ENCODE measurements at places on chromosomes 4 and X.

GRCh38 chr4:3307060-3307459, 14.2 kb downstream of the RGS12 start:
- DNase-seq, result no peak

GRCh38 chr4:41124916-41125548, 89.3 kb downstream of the APBB2 start:
- no peak for DNase-seq

DNA sequence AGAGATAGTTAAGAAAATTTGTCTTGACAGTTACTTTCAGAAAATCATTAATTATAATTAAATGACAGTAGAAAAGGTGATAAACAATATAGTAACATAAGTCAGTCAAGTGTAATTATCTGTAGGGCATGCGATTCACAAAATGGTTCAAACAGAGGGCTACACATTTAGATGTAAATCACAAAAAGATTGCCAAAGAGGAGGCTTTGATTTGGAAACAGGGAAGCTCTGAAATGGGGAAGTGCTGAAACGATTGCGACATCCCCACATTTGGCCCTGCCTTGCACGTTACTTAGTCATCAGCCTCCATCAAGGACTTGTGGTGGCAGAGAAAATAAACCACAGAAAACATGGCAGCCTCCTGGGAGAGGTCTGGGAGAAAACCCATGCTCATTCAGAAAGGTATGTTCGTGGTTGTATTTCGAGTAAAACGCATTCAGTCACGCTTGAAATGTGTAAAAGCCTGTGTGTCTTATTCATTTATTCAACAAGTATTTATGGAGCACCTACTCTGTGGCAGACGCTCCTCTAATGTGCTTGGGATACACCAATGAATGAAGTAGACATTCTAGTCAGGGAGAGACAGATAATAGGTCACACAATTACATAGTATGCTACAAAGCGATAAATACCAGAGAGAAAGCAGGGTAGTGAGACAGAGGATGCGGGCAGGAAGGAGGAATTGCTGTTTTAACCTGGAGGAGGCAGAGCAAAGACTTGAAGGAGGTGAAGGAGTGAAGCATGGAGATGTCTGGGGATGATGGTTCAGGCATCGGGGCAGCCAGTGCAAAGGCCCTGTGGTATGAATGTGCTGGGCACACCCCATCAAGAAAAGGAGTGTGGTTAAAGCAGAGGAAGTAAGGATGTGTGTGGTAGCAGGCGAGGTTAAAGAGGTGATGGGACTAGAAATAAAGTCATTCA, 7.8 kb downstream of the RBM47 start:
- DNase-seq, result peak; percentile 43

GRCh38 chrX:17549107-17549651, 174.2 kb downstream of the NHS start:
- DNase-seq, result no peak

GRCh38 chrX:100341142-100341510, 68.9 kb downstream of the PCDH19 start:
- no peak for DNase-seq

GRCh38 chrX:3175659-3176438, 134.6 kb downstream of the ARSF start:
- no peak for DNase-seq

DNA sequence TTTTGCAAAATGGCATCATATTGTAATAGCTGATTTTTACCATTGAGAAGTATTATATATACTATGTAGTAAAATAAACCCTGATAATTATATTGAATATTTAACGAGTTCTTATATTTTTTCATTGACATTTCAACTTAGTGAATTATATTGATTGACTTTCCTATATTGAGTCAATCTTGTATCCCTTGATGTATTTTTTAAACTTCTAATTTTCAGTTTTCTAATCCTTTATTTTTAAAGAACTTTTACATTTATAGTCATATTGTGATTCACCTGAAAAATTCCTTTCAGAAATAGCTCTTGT, 54.4 kb downstream of the CXCL1 start:
- DNase-seq, result no peak

- no peak for DNase-seq
These were observed 162.8 kb downstream of the GABRB1 start for GRCh38 chr4:47194036-47194737.

- DNase-seq, result no peak
These were observed 174.6 kb downstream of the COL25A1 start for GRCh38 chr4:109127866-109128265.

- no peak for DNase-seq
These were observed 111.5 kb upstream of the PTCHD1 start for GRCh38 chrX:23223169-23223568.

DNA sequence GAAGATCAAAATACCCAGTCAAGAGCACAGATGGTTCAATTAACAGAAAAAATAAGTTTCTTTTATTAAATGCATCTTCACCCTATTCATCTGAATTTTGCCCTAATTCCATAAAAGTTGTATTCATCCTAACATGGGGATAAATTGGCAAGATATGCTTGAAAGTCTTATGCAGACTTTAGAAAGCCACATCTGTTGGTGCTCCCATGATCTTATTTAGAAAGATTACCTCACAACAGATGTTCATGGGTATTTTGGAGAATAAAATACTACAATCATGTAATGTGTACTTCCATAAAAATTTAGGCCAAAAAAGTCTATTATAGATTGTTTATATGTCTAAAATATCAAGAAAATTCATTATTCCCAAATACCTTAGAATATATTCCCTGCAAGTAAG, 510.3 kb downstream of the TECRL start:
- no peak for DNase-seq

DNA sequence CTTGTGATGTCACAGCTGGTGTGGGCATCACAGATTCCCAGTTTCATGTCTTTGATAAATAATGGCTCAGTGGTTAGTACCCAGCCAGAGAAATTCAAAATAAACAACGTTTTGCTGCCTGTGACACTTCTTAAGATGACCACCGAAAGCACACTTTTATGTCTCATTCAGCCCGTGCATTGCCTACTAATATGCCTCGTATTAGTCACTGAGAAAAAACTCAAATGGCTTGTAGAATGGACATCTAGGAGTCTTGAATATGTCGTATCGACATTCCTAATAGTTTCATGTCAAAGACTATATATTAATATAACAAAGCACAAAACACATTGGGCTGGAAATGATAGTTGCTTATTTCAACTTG, 103.9 kb upstream of the FAT1 start:
- no peak for DNase-seq

GRCh38 chr4:8274765-8275547, 5.4 kb downstream of the HTRA3 start:
- DNase-seq, result no peak

- no peak for DNase-seq
These were observed 131.2 kb downstream of the SCFD2 start for GRCh38 chr4:53234669-53235068.

DNA sequence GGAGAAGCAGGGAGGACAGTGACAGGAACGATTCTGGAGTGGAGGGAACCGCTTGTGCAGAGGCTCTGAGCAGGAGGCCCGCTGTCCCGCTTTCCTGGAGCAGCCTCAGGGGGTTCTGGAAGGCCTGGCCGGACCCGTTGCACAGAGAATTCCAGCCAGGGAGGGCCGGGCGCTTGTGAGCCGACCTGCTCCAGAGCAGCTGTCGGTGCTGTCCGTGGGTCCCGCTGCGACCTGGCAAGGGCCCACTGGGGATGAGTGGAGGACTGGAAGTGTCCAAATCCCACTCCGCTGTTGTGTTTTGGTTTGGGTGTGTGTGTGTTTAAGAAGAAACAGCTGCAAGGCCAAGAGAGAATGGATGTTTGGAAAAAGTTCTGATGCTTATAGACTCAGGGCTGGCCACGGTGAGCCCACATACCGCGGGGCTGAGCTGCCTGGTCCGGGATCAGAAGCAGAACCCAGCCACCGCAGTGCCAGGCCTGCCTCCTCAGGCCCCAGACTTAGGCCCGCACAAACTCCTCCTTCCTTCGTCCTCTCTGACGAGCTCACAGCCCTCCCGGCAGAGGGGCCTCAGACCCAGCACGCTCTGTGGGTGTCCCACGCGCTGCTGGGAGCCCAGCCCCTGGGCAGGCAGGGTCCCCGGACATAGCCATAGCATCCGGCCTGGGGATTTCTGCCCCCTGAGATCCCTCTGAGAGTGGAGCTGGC, 73.9 kb downstream of the HTRA3 start:
- DNase-seq, result no peak

- DNase-seq, result peak; percentile 75
These were observed 28.2 kb upstream of the HUWE1 start for GRCh38 chrX:53714580-53715345.

- DNase-seq, result no peak
These were observed 34.2 kb downstream of the TSC22D3 start for GRCh38 chrX:107741404-107741790.

DNA sequence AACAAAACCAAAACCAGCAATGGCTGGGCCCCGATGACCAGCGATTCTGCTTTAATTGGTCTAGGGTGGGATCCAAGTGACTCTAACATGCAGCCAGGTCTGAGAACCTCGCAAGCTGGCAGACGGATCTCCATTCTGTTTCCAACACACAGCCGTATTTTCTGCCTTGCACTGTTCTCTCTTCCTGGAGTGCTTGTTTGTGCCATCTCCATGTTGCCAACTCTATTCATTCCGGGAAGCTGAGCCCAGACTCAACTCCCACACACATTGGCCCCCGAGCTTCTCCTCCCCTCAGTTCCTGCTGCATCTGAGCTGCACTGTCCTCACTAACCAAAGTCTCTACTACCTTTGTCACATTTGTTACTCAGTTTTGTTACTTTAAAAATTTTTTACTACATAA, 35.6 kb downstream of the GEMIN8 start:
- DNase-seq, result no peak

DNA sequence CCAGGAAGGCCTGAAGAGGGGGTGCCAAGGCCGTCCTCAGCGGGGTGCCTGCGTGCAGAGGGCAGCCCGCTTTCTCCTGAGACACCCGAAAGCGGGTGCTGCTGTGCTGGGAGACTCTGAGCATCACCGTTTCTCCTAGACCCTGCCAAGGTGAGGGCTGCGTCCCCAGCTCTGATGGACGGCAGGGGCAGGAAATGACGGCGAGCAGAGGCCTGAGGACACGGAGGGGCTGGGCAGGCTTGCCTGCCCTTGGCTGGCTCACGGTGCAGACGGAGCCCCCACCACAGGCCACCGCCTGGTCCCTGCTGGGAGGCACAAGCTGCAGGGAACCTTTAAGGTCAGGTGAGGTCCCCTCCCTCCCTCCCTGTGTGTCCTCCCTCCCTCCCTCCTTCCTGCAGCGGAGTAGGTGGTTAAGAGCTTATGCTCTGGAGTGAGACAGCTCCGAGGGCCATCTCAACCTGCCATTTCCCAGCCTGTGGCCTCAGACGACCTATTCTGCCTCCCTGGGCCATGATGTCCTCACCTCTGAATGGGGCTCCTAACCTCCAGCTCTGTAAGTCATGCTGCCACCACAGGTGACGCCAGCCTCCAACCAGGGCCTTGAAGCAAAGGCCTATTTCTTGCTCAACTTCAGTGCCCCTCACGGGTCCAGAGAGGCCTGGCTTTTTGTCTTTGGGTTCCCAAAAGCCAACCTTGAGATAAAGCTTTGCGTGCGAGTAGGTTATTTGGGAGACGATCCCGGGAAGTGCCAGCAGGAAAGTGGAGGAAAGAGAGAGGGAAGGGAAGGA, 54.2 kb upstream of the GRPEL1 start:
- no peak for DNase-seq

- DNase-seq, result no peak
These were observed 172.1 kb upstream of the MAP3K15 start for GRCh38 chrX:19687395-19687794.

- no peak for DNase-seq
These were observed 30.7 kb downstream of the SPARCL1 start for GRCh38 chr4:87498446-87498900.

GRCh38 chr4:33561259-33561658, 2683.1 kb downstream of the ARAP2 start:
- no peak for DNase-seq

DNA sequence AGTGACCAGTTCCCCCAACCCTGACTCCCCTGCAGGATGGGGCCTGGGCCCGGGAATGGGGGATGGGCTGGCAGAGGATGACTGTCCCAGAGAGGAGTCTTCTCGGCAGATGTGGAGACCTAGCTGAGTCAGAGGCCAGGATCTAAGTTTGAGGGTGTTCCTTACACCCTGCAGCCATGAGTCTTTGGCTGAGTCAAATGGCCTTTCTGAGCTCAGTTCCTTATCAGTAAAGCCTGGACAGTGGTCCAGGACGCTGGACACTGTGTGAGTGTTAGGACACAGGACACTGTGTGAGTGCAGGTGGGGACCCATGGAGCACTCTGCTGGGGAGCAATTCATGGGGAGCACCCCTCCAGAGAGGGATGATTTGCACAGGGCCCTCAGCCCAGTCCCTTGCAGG, 5.0 kb downstream of the IL9R start:
- DNase-seq, result no peak

DNA sequence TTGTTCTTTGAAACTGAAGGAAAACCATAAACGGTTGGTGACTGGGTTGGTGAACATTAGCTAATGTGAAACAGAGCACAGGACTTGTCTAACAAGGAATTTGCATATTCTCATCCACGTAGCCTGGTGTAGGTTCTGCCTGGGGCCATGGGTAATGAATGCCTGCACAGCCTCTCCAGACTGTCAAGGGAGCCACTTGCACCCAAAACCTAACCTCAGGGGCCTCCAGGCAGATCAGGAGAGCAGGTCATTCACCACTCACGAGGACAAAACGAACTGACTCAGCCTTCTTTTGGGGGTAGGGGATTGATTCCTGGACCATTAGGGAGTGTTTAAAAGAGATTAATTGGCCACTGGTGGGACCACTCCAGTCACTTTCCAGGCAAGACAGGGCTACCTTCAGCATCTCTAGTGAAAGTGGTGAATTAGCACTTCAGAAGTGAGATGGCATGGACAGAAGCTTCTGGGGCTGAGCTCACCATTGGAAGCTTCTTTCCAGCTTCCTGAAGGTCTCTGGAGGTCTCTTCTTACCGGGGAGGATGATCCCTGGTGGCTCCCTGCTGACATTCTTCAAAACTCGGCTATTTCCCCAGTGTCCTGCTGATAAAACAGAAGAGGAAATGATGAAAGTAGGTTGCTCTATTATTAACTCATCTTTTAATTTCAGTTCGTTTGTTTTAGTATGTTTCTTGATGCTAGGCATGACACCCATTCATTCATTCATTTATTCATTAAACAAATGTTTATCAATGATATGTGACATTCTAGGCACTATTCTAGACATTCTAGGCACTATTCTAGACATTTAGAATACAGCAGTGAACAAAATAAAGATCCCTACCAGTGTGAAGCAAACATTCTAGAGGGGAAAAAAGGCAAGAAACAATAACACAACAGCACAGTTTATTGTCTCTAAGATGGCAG, 104.5 kb upstream of the LNX1 start:
- DNase-seq, result no peak

GRCh38 chr4:71009890-71010588, 16.6 kb downstream of the DCK start:
- DNase-seq, result no peak

GRCh38 chrX:9597361-9598035, 132.6 kb downstream of the TBL1X start:
- no peak for DNase-seq

GRCh38 chrX:37060999-37061398, 52.8 kb downstream of the FAM47C start:
- no peak for DNase-seq

- DNase-seq, result no peak
These were observed 85.9 kb downstream of the UGT8 start for GRCh38 chr4:114684462-114684861.

- DNase-seq, result no peak
These were observed 11.3 kb upstream of the UGT2A3 start for GRCh38 chr4:68962868-68963267.
